ENCODE measurements at places on chromosomes 3 and 15. TPM values are rescaled to one million over a fixed set of nuclear protein-coding genes. Genes with fewer than 3 reads are reported as not detected.

- DNase-seq, result no peak
Observed at GRCh38 chr3:16697443-16698147, 92.4 kb upstream of the DAZL start.

DNA sequence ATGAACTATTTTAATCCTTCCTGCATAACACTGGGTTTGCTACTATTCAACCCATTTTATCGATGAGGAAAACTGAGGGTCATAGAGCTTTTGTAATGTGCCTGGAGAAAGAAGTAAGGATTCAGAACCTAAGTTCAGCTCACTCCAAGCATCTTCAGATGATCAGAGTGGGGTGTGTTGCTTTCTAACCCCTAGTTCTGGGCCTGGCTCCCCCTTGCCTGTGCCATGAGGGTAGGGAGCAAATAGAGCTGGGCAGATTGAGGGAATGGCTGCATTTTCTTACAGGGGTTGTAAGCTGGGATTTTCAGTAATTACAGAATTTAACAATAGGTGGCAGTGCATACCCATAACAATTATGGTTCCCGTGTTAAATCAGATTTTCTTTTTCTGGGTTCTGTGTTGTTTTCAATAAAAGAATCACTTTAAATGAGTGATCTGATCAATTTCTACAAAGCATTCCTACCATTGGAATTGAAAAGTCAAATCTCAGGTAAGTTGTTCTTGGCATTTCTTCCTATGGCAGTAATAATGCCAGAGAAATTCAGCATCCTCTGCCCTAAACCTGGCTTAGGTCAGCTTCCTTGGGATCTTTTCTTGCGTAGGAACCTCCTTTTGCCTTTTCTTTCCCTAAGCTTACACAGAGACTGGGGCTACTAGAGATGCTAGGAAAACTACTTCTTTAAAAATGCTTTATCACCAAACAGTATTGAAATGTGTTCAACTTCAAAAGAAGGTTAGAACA is 103.8 kb upstream of the IL12A start:
- peak; percentile 63 for DNase-seq

DNA sequence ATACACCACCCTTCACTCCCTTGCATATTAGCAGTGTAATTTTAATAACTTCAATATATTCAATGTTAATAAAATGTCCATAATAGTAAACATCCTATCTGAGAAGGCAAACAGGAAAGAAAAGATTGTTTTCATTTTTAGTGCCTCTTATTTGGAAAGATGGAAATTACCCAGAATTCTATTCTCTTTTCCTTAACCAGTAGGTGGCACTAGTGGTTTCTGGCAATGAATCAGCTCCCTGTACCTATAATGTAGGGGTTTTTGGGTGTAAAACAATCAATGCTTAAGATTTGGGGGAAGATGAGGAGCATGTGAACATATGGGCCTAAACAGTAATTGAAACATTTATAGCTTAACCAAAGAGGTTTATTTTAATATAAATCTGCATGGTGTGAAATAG is 5.7 kb upstream of the SEMA6D start:
- peak; percentile 26 for DNase-seq

GRCh38 chr15:63396152-63396928 is 14.7 kb upstream of the CA12 start:
- DNase-seq, result no peak

GRCh38 chr3:52841211-52841980 is 6.6 kb upstream of the MUSTN1 start:
- DNase-seq, result no peak

DNA sequence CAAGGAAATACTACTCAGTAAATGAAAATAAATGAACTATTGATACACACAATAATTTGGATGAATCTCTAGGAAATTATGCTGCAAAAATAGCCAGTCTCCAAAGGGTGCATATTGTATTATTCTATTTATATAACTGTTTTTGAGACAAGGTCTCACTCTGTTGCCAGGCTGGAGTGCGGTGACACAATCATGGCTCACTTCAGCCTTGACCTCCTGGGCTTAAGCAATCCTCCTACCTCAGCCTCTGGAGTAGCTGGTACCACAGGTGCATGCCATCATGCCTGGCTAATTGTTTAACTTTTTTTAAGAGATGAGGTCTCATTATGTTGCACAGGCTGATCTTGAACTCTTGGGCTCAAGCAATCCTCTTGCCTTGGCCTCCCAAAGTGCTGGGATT is 12.5 kb downstream of the KLHDC8B start:
- DNase-seq, result no peak

DNA sequence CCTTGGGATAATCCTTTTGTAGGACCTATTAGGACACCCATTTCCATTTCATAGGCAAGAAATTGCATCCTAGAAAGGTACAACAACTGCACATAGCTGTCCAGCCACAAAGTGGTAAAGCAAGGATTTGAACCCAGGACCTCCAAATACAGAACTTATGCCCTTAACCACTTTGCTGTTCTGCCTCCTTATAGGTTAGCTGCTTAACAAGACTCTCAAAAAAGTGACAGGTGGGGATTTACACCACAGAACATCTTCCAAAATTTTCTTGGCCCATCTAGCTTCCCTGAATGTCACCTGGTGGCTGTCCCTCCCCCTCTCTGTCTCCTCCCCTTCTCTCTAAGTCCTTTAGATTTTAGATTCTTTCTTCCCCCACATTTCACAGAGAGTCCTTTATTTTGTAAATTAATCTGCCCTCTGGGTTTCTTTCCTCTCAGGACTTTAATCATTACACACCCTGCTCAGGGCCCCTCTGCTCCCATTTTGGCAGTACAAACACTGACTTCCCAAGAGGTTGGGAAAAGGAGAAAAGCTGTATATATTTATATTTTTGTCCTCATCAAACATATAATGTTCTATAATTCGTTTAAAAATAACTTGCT is 120.6 kb downstream of the CPNE4 start:
- DNase-seq, result no peak

Gene SI
- total RNA-seq, result not detected

Gene PDE12
- 8.7 TPM for total RNA-seq

Measured in lung microvascular endothelial cell (primary cell).